T-helper 17 cell (primary cell): ENCODE measurements at places on chromosomes 5 and 9.

DNA sequence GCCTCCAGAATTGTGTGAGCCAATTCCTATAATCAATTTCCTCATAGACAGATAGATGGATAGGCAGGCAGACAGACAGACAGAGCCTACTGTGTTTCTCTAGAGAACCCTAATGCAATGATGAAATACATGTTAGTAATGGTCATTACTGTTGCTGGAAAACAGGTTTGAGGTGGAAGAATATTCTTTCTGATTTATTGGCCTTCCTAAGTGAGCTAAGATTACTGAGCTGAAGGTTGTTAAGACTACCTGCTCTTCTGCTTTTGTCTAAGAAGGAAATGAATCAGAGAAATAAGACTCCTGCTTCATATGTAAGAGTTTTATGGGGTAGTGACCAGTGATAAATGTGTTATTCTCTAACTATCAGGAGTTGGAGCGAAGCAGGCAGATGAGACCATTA, 219.9 kb downstream of the ELAVL2 start:
- DNase-seq, result no peak

GRCh38 chr9:99490729-99491128, 268.6 kb downstream of the SEC61B start:
- DNase-seq, result no peak

- DNase-seq, result peak; percentile 35
These were observed 54.7 kb upstream of the SUSD3 start for GRCh38 chr9:93003552-93004407.

DNA sequence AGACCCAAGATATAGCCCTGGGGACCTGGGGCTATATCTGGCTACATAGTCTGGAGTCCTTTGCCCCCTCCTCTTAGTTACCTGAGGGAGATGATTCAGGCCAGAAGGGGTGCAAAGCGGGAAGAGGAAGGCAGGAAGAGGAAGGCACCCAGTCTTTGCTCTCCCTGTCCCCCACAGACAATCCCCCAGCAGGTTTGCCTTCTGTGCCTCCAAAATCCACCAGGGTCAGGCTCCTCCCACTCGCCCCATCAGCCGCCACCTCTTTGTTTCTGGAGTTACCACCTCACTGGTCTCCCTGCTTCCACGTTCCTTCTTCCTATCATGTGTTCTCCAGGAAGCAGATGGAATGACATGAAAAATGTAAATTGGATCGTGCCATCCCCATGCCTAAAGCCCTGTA, 31.2 kb upstream of the FABP6 start:
- no peak for DNase-seq

- no peak for DNase-seq
These were observed 221.8 kb downstream of the ICE1 start for GRCh38 chr5:5644249-5644648.

GRCh38 chr9:129504404-129504803, 116.5 kb downstream of the C9orf50 start:
- DNase-seq, result no peak

- DNase-seq, result no peak
These were observed 19.3 kb upstream of the DAPK1 start for GRCh38 chr9:87478226-87478992.

DNA sequence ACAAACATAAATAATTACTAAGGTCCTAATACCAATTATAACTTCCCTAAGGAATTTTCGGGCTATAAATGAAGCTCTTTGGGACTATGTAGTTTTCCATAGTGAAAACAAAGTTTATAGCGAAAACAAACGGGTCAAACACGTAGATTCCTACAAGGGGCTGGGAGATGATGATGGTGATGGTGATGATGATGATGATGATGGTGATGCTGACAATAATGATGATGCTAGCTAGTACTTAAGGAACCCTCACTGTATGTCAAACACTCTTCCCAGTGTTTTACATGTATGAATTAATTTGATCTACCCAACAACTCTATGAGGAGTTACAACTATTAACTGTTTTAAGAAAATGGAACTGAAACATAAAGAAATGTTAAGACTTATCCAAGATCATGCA, 63.7 kb upstream of the PIK3R1 start:
- DNase-seq, result no peak

GRCh38 chr5:54178207-54178606, 132.2 kb downstream of the ARL15 start:
- no peak for DNase-seq

DNA sequence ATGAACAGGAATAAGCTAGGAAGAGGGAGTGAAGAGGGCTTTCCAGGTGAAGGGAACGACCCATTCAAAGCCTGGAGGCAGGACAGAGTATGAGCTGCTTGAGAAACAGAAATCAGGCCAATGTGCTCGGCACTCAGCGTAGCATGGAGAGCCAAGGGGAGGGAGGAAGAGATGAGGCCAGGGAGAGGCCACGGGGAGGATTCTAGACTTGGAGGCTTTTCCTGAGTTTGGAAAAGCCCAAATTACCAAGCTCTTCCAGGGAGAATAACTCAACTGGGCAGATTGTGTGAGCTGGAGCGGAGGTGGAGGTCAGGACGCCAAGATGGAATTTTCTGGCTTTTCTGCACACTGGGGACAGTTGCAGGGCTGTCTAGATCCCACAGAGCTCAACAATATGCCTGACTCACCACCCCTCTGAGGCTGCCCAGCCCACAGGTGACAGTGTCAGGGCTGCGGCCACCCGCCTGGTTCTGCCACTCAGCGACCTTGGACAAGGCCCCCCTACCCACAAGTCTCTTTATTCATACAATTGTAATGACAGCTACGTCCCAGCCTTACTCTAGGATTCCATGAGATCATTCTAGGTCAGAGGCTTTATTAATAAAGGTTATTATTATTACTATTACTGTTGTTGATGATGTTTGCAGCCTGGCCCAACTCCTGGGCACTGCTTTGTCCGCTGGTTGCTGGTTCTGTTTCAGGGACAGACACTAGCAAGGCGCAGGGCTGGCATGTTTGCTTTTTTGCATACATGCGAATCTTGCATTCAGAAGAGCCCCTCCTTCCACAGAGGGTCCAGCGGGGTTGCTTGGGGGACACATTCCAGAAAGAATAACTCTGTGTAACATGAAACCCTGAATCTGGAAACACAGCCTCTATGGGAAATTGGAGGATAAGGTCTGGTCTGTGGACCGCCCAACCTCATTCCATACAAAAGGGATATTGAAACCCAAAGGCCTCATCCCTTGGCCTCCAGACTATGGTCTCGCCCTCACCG, 9.4 kb upstream of the LMX1B start:
- DNase-seq, result no peak

DNA sequence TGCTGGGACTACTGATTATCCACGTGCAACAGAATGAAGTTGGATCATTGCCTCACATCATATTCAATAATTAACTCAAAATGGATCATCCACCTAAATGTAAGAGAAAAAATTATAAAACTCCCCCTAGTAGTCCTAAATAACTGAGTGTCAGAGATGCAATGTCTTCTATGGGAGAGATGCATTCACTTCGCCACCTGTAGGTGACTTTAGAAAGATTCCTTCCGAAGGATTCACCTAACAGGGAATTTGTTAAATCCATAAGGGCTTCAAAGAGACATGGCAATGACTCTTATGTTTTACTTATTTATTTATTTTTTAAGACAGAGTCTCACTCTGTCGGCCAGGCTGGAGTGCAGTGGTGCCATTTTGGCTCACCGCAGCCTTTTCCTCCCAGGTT, 526.0 kb downstream of the MTRR start:
- no peak for DNase-seq

DNA sequence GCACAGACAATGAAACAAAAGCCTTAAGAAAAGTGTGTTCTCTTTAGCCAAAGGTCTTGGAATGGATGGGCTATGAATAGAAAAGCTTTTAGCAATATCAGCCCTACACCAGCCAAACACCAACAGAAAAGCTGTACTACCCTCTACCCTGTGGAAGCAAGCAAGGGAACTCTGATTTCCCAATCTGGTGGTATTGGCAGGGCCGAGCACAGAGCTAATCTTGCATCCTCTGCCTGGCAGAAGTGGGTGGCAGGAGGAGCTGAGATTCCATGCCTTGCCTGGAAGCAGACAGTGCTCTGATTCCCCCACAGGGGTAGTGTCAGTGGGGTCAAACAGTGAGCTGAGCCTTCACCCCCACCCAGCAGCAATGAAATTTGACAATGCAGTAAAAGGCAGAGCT, 29.6 kb upstream of the ZNF782 start:
- no peak for DNase-seq

DNA sequence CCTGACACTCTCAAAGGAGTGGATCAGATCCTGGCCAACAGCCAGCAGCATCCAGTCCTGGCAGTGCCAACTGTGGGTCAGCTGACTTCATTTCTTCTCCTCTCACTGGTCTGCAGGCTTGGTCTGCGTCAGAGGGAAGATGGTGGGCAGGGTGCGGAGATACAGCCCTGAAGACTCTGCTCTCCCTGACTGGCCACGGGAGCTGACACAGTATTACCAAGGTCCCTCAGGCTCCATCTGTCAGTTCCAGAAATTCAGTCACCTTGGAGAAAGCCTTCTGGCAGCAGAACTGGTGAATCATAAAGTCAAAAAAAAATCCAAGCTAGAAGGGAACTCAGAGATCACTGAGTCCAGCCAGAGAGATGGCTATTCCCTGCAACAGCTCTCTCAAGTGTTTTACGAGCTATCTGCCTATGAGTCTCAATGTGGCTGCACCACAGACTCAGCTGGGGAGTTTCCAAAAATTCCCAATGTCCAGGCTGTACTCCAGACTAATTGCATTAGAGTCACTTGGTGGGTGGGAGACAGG, 27.9 kb downstream of the C1QTNF2 start:
- DNase-seq, result no peak

- DNase-seq, result no peak
These were observed 452.7 kb upstream of the KLF4 start for GRCh38 chr9:107942291-107942690.

DNA sequence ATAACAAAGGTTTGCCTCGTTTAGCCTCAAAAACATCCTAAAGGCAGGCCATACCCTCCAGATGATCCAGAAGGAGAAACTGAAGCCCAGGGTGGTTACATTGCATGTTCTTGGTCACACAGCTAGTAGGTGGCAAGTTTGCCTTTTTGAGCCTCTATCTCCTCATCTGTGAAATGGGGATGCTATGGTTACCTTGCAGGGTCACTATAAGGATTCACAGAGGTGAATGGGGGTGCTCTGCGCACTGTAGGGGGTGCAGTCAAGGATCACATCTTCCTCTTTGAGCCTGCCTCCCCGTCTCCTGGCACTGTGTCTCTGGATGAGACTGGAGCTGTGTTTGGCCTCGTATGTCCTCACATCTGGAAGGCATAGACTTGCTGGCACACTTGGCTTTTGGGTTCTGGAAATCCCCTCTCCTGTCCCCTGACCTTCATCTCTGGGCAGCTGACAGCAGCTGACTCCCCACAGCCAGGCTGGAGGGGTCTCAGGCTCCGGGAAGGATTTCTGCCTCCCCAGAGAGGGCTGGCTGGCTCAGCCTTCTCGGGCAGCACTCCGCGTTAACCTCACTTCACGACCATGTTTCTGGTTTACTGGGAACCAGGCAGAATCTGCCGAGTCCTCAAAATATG, 167.7 kb downstream of the RGS3 start:
- no peak for DNase-seq

DNA sequence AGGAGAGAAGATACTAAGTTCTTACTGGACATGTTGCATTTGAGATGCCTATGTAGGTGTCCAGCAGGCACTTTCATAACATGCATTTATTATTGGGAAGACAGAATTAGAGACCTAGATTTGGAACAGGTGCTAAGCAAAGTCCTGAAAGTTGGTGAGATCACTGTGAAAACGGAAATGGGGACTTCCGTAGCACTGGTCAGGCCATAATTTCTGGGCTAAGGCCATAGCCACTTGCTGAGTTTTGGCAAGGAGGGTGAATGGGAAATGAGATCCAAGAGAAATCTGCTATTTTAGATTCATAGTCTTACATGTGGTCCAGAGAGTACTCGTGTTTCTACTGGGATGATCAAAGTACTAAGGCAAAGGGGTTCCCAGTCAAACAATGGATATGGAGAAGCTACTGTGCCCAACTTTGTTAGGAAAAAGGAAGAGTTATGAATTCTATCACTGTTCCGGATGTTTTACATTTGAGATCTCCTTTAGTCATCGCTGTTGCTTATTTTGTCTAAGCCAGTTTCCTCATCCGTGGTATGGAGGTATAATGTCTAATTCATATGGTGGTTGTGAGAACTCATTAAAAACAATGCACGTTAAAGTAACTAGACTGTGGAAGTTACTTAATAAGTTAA, 33.4 kb downstream of the TEK start:
- DNase-seq, result no peak

GRCh38 chr5:16315501-16315900, 135.9 kb upstream of the MARCHF11 start:
- no peak for DNase-seq

DNA sequence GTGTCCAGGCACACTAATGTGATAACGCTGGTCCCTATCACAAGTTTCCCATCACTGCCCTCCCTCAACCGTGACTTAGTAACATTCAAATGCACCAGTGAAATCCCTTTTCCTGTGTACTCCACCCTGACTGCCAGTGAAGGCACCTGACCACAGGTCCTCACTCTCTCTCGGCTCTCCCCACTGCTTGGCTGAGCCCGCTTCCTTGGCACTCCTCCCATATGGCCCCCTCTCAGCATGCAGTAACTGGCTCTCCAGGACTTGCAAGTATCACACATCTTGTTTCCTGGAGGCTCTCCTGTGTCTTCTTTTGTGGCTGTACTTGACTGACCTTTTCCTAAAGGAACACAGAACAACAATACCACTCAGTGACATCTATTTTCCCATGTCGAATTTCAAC, 292.0 kb upstream of the ZNF608 start:
- DNase-seq, result no peak

DNA sequence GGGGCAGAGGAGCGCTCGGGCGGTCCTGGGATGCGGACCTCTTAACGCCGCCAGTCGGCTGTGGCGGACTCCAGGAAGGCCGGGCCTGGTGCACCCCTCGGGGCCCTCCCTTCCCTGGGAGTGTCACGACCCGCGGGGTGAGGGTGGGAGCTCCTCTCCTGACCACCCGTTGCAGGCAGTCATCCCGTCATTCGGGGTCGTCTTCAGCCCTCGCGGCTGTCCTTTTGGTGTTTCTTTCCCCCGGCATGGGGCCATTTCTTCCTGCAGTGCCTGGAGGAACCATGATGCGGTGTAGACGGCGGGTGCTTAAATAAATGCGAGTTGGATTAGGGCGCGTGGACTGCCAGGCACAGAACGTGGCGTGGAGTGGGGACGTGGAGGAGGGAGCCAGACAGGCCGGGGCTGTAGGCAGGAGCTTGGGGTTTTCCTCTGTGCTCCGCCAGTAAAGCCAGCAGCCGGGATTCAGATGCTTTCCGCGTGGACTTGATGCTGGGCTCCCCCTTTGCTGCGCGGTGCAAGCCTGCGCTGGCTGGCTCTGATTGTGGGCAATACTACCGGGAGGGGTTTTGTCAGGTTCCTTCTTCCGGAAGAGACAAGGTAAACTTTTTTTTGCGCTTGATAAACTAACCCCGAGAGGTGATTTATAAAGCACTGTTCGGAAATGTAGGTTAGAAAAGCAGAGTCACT, 868 bp downstream of the KDM4C start:
- DNase-seq, result peak; percentile 57

DNA sequence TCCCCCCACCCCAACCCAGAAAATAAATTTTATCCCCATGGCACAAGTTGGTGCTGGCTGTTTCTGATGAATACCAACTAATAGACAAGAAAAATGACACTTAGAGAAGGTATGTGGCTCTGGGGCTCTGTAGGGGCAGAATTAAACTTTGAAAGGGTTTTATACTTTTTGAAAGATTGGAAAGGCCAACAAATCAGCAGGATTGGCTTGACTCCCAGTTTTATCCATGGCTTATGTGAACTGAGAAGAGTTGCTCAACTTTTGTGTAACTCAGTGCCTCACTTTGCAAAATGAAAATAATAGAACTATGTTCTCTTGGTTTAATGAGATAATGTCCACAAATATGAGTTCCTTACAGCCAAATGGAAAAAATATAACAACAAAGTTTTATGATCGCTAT, 288.9 kb upstream of the KIF2A start:
- no peak for DNase-seq
